GM20000 (cell line): ENCODE measurements at places on chromosomes 3 and 15.
A peak's percentile ranks its signal among the peaks of the same experiment; 100 is the strongest.

GRCh38 chr3:119717520-119717919 is 14.7 kb downstream of the CFAP91 start:
- no peak for DNase-seq

DNA sequence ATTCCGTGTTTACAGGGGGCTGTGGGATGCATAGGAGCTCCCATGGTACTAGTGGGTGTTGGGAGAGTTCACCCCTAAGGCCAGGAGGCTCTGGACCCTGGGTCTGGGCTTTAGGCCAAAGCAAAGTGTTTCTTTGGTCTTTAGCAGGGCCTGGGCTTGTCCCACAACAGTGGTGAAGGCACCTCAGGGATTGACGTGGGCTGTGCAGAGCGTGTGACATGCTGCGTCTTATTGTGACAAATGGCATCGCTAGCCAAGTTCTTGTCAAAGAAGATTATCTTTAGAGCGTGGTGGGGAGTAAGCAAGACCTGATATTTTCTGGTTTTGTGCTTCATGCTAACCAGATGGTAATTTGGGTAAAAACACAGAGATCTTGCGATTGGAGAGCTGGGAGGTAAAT is 170.1 kb downstream of the APBA2 start:
- DNase-seq: no peak

- peak; percentile 27 for DNase-seq
Measured at GRCh38 chr15:63046917-63047760, 4.6 kb downstream of the TPM1 start.

DNA sequence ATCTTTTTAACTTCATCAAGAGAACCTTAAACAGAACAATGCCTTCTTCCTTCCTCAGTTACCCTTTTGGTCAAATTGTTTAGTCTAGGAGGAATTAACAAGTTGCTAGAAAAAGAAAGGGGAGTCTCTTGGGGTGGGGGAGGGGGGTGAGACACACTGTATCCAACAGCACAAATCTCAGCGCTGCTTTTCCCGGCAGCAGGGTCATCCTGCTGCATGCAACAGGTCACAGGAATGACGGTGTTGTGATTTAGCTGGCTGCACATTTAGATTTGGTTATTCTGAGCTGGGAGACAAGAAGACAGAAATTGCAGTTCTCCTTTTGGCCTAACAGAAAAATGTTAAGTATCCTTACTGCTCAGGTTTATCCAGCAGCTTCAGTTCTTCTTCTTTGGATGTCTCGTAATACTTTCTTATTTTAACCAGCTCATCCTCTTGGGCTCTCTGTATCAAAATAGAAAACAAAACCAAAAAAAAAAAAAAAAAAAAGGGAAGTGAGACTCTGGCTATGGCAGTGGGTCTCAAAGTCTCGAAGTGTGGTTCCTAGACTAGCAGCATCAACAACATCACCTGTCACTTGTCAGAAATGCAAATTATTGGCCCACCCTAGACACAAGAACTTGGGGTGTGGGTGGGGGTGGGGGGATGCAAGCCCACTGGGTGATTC is 190.5 kb downstream of the GREM1 start:
- peak; percentile 68 for DNase-seq

GRCh38 chr3:99730870-99731269 is 86.8 kb upstream of the CMSS1 start:
- no peak for DNase-seq

GRCh38 chr15:84781495-84781894 is 33.1 kb downstream of the ZNF592 start:
- DNase-seq: no peak

DNA sequence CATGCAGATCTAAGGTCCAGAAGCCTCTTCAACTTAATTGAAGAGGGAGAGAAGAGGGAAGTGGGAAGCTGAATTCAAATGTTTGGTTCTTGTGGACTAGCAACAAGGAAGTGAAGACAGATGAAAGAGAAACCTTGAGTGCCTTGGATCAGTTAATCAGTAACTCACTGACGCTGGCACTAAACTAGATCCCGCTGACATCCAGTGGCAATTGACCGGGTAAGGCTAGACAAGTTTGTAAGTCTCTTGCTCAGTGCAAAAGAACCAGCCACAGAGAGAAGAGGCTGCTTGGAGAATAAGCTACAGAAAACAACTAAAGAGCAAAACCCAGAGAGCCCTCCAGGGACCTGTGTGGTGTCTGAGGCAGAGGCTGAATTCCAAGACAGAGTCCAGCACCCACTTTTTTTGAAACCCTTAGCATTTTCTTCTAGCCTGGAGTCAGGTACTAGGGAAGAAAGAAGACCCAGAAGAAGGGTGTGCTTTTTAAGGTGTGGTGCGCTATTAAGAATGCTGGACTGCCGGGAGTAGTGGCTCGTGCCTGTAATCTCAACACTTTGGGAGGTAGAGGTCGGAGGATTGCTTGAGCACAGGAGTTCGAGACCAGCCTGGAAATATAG is 6.9 kb downstream of the PLCH1 start:
- peak; percentile 49 for DNase-seq

DNA sequence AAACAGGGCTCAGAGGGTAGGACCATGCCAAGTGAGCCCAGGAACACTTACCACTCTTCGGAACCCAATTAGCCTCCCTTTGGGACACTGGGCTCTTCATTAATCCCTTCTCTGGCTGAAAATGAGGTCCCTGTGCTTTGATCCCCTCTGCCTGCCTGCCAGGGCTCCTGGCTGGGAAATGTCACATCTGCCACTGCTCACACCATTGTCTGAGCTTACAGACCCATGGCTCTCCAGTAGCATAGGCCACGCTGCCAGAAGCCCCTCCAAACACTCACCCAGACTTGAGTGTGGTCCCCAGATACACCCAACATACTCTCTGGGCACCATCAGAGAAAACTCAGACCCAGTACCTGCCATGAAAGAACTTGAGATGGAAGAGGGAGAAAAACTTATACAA is 287.3 kb downstream of the XXYLT1 start:
- no peak for DNase-seq

DNA sequence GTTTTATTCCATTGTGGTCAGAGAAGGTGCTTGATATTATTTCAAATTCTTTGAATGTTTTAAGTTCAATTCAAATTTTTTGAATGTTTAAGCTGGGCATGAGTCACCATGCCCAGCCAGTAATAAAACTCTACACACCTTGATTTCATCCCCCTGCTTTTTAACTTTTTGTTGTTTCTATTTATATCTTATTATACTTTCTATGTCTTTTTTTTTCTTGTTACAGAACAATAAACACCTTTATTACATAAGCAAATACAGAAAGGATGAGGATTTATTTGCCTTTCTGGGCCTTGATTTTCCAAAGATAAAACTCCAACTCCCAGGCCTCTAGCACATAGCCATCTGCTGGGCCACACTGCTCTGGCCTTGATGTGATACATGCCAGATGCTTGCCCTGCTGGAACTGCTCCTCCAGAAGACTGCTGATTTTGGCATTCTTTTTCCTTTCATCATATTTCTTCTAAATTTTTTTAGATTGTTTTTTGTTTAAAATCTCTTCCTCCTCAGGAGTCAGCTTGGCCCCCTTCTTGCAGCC is 14.0 kb downstream of the DNAH12 start:
- DNase-seq: no peak

- no peak for DNase-seq
Measured at GRCh38 chr15:85754989-85755388, 39.7 kb downstream of the KLHL25 start.

GRCh38 chr3:64318668-64319271 is 93.5 kb upstream of the PRICKLE2 start:
- no peak for DNase-seq

DNA sequence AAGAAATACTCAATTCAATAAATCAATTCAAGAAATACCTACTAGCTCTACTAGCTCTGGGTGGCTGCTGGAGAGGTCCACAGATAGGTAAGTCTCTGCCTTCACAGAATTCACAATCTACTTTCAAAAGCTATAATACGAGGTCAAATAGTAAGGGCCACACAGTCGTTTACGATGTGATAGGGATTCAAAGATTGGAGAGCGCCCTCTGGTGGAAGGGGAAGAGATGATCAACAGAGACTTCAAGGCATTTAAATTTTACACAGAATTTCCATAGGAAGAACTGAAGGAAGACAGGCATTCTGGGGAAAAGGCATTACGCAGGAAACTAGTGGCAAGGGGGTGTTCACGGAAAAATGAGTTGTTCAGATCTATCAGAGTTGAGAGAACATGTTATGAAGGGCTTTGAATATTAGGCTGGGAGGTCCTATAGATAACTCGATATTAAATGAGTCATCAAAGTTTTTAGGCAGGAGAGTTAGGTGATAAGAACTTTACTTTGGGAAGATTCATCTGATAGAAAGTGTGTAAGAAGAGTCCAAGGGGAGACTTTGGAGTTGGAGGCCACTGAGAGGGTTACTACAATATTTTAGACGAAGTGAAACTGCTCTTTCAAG is 128.8 kb downstream of the FRMD5 start:
- peak; percentile 54 for DNase-seq

DNA sequence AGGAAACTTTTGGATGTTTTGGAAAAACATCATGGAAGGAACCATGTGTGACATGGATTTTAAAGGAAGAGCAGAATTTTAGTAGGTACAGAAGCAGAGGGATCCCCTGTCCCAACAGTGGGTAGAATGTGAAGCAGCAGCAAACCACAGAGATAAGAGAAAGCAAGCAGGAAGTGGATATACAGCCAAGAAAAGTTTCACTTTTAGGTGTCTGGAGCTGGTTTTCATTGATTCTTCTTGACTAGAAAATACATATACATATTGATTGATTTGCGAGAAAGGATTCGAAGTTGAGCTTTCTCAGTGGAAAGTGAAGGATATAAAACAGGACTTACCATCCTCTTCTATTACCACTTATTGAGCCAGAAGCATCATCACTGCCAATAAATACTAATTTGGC is 133.5 kb downstream of the KCNMB2 start:
- DNase-seq: no peak

GRCh38 chr15:99425657-99426301 is 140.0 kb upstream of the MEF2A start:
- DNase-seq: no peak

GRCh38 chr3:108548304-108548703 is 37.9 kb upstream of the MYH15 start:
- DNase-seq: no peak

GRCh38 chr3:146969356-146969755 is 364.2 kb upstream of the PLSCR5 start:
- DNase-seq: no peak

GRCh38 chr3:108669208-108669607 is 79.7 kb downstream of the DZIP3 start:
- DNase-seq: no peak

DNA sequence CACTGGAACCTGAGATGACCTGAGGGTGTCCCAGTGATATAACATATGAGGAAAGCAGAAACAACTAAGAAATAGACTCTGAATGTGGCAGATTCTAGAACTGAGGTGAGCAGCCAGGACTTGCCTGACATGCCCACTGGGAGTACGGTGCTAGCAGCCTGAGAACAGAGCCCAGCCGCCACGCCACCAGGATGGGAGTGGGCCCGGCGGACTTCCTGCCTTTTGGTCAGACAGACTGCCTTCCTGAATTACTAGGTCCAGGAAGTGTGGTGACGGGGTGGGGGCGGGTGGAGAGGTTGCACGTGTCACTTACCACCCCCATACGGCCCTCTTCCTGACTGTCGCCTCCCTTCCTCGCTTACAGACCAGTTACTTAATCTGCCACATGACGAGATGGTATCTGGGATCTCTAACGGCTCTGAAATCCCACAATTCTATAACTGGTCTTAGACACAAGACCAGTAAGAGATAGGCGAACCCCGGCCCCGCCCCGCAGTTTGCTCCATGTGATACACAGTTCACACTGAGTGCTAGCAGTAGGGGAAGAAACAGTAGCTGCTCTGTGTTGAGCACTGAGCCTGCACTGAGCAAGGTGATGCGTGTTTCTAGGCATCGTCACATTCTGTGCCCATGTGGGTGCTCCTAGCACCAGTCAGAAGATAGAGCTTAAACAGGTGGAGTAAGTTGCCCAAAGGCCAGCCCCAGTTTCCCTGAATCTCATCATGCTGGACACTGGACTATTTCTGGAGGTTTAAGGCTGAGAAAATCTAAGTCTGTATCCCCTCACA is 95.7 kb downstream of the CPN2 start:
- peak; percentile 51 for DNase-seq

GRCh38 chr3:195227871-195228270 is 43.1 kb downstream of the XXYLT1 start:
- no peak for DNase-seq

- no peak for DNase-seq
Measured at GRCh38 chr15:39828374-39828931, 45.8 kb upstream of the FSIP1 start.

GRCh38 chr3:66104535-66104934 is 65.8 kb upstream of the MAGI1 start:
- DNase-seq: no peak

DNA sequence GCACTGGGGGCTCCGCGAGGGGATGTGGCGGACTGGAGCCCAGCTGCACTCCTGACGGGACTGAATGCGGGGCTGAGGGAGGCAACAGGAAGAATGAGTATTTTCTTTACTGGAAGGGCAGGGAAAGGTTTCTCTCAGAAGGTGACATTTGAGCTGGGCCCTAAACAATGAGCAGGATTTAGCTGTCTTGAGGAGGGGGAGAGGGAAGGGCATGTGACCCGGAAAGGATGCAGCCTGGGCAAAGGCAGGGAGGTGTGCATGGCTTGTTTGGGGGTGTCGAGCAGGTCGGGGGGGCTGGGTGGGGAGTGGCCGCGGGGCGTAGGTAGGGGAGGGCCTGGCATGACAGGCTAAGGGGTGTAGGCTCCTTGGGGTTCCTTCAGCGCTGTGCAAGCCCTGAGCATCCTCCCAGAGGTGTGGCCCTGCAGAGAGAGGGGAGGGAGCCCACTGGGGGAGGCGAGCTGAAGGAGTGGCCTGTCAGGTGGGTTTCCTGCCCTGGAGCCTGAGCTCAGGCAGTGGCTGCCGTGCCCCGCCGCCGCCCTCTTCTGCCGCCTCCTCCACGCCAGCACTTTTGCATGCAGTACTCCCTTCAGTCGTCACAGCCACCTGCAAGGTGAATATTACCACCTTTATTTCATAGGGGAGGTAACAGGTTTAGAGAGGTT is 17.2 kb upstream of the ANKDD1A start:
- DNase-seq: peak; percentile 67

DNA sequence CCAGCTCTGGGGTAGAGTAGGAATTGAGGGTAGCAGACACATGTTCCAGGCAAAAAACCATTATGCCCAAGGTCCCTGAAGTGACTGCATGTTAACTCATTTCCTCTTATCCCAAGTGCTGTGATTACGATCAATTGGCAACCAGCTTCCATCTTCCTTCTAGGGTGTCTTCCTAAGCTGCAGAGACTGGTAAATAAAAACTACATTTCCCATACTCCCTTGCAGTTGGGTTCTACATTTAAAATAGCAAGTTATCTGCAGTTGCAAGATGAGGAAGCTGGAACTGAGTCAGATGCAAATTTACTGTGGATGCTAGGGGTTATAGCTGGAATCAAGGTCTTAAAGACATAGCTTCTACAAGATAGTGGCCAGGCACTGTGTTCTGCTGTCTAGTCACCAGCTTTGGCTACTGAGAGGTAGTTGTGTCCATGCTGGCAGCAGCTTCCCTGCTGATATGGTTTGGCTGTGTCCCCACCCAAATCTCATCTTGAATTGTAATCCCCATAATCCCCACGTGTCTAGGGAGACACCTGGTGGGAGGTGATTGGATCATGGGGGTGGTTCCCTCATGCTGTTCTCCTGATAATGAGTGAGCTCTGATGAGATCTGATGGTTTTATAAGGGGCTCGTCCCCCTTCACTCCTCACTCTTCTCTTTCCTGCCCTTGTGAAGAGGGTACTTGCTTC is 51.3 kb upstream of the FBN1 start:
- no peak for DNase-seq
